ENCODE measurements at places on chromosomes 16 and 17.

DNA sequence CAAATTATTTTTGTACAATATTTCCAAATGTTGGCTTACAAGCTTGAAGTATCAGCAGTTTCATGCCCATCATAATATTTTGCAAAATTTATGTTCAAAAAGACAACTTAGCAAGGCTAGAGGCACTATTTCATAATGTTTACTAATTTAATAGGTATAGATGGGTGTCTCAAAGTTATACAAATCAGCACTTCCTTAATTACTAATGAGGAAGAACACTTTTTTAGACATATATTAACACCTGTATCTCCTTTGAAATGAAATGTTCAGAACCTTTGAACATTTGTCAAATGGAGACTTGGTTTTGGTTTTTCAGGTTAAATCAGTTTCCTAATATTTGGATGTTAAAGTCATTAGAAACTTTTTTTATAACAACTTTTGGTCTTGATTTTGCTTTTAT lies 2.2 kb downstream of the TAT start:
- no peak for DNase-seq

GRCh38 chr16:22360963-22361659 lies 13.3 kb downstream of the CDR2 start:
- no peak for DNase-seq

DNA sequence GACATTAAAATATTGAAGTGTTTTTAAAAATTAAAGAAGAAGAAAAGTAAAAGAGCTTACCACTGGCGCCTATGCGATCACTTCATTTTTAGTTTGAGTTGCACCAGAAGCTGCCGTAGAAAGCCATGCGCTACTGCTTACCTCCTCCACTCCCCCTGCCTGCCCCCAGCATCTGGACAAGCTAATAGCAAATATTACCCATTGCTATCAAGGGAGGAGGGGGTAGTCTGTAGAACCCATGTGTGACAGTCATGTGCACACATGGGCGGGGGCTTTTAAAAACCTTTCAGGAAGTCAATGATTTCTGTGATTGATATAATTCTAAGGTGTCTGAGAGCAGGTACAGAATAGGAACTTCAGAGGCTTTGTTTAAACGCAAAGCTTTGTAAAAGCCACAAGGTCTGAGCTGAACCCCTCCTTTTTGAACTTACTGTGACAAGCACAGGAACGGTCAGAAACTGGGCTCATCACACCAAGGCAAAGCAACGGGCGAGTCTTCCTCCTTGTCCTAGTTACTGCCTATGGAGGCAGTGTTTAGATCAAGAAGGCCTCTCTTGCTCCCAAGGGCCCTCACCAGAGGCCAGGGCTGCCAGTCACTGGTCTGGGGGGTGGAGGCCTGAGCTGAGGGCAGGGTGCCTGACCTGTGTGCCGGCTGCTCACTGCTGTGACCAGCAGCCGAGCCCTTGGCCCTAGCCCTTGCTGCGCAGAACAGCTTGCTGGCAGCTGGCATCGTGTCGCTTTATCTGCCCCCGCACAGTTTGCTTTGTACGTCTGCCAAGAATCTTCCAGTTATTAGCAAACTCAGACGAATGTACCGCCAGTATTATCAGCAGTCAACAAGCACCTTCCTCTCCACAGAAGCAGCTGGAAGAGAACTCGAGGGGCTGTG lies 15.0 kb downstream of the GINS2 start:
- DNase-seq, result no peak

- no peak for DNase-seq
Observed at GRCh38 chr17:57464191-57464864, 208.0 kb downstream of the MSI2 start.

Measured in activated CD4-positive, CD25-positive, alpha-beta regulatory T cell treated with anti-CD3 and anti-CD28 coated beads, Interleukin-2, amount 50 U/mL, for 72 hours (primary cell).